ENCODE measurements at places on chromosomes 4 and X.

- no peak for DNase-seq
Observed at GRCh38 chr4:127967141-127967775, 2.1 kb downstream of the ABHD18 start.

GRCh38 chr4:16622826-16623225 lies 275.6 kb downstream of the LDB2 start:
- no peak for DNase-seq

- no peak for DNase-seq
Observed at GRCh38 chr4:86338521-86338920, 21.3 kb downstream of the MAPK10 start.

GRCh38 chrX:77493677-77494553 lies 46.7 kb downstream of the FGF16 start:
- no peak for DNase-seq

- no peak for DNase-seq
Observed at GRCh38 chrX:153414856-153415510, 3.7 kb downstream of the ZFP92 start.

Data from activated T-helper 9 cell treated with anti-CD3 and anti-CD28 coated beads, Interleukin-2, amount 50 U/mL, for 16 hours (primary cell).